ENCODE measurements at places on chromosomes 6 and 20.
A peak's percentile ranks its signal among the peaks of the same experiment; 100 is the strongest.

- no peak for DNase-seq
These were observed 399.4 kb upstream of the MARCKS start for GRCh38 chr6:113457751-113458150.

DNA sequence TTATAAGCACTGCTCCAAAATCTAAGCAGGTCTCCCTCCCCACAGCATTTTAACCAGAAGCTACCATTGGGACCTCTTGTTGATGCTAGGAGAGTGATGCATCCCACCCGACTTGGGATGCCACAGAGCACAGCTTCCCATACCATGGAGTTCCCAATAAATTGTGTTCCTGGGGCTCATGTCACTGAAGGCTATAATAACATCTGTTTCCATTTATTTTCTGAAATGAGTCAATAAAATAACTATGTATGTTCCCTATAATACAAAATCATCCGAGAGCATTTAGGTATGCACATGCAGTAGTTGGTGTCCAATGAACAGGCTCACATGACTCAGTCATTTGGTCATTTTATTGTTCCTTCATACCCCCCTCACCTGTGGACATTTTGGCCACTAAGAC, 204.2 kb downstream of the TBC1D7 start:
- no peak for DNase-seq

- no peak for DNase-seq
These were observed 82.7 kb downstream of the MDN1 start for GRCh38 chr6:89736893-89737292.

DNA sequence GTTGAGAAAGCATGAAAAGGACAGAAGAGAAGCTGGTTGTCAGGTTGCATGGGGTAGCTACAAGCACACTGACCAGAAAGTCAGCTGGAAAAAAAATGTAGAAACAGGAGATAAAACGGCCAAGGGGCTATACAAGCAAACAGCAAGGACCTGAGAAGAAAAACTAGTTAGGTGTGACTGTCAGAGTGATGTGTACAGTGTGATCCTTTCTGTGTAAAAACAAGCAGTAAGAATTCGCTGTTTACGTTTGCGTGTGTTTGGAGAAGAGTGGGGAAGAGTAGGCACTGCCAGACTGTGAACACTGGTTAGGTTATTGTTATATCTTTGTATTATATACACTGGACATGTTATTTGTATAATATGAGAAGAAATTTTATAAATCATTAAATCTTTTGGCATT, 28.1 kb downstream of the PTPN1 start:
- no peak for DNase-seq

DNA sequence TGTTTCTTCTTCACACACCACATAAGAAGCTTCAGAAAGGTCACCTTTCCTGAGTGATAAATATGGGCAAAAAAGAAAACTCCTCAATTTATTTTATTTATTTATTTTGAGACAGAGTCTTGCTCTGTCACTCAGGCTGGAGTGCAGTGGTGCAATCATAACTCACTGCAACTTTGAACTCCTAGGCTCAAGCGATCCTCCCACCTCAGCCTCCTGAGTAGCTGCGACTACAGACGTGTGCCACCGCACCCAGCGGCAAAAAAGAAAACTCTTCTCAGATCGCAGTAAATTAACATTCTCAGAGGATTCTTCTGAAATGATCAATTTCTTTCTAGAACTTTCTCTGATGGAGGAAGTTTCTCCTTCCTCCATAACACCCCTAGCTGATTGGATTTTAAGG, 111.2 kb downstream of the TRERF1 start:
- DNase-seq: no peak

DNA sequence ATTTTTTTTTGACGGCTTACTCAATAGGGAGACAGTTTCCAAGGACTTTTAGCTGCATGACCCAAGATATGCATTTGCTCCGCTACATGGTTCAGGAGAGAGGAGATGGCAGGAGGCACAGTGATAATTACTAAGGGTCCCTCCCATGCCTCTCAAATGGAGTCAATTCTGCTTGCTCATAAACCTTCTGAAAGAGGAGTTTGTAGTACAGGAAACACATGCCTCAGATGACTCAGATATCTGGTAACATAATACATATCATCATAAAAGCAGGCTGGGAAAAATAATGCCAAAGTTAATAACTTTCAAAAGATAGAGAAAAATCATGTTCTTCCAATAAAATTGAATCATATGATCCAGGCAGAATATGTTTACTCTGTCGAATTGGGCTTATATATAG, 97.6 kb upstream of the DEFB112 start:
- DNase-seq: peak; percentile 4

DNA sequence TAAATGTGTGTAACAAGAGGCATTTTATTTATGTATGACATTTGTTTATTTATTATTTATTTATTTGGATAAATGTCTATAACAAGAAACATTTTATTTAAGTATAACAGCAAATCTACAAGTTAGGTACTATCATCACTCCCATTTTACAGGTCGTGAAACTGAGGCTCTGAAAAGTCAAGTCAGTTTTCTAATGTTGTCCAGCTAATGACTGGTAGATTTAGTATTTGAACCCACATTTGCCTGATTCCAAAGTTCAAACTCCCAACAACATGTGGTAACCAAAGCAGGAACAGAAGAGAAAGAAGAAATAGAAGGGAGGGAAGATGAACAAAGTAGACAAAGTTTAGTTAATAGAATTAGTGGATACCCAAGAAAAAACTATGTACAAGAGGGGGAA, 32.9 kb downstream of the BCAS1 start:
- no peak for DNase-seq
